ENCODE measurements at places on chromosomes 16 and 17.

- DNase-seq = no peak
Observed at GRCh38 chr16:51151435-51151960, 428 bp upstream of the SALL1 start.

- no peak for DNase-seq
Observed at GRCh38 chr17:41060052-41060604, at the start of gene KRTAP2-3. Gene KRTAP2-3 (minus strand): TSS chr17:41060114. CDS start chr17:41060050, 64 bp downstream.

DNA sequence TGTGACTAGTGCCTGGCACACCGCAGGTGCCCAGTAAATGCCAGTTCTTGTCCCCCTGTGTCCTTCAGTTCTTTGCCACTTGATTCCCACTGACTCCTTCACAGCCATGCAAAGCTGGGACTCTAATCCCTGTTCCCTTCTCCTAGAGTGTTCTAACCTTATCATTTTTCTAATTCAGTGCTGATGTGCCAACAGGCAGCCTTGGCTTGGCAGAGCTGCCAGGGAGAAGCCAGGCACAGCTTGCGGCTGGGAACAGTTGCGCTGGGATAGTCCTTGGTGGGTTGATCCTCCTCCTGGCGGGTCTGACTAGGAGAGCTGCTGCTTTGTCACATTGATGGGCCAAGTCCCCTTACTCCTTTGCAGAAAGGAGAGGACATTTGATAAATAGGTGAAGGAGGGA is 654.2 kb downstream of the HS3ST4 start:
- DNase-seq = no peak

DNA sequence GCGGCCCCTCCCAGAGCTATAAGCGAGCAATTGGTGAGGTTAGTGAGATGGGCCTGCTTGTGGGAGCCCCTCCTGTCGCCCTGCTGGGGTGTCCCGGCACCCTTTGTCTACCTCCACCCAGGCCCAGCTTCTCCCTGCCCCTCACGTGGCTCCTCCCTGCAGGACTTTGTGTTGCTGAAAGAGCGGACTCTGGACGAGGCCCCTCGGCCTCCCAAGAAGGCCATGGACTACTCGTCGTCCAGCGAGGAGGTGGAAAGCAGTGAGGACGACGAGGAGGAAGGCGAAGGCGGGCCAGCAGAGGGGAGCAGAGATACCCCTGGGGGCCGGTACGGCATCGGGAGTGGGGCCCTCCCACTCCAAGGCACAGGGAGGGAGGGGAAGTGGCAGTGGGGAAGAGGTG is 6.1 kb upstream of the C17orf107 start:
- DNase-seq = no peak

DNA sequence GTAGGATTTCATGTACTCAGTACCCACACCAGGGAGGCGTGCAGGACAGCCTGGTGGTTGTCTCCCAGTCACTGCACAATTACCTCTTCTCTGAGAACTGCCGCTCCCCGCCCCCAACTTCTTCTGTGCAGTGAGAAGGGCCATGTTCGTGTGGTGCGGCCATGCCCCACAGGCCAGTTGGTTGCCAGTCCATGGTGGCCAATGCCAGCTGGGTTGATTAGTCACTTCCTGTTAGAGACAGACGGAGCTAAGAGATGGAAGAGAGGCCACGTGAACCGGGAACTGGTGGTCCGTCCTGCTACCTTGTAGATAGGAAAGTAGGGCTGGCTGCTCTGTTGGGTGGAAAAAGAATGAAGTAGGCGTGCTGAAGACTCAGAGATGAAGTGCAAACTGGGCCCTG is 206.5 kb downstream of the ABCC12 start:
- DNase-seq = peak; percentile 15

DNA sequence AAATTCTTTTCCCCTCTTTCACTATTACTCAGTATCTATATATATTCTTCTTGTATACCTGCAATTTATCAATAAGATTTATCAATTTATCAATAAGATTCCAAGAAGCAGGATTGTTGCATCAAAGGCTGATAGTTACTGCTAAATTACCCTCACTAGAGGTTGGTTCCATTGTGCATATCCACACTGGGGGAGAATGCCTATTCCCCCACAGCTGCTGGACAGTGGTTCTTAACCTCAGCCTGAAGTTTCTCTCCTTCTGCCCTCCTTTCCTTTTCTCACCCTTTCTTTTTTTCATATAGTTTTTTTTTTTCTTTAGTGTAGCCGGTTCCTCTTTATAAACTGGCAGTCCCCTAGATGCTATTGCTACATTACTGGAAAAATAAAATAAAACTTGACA is 6.3 kb downstream of the C17orf78 start:
- DNase-seq = no peak

- DNase-seq = no peak
Observed at GRCh38 chr17:34800661-34801060, 160.6 kb downstream of the CCT6B start.

DNA sequence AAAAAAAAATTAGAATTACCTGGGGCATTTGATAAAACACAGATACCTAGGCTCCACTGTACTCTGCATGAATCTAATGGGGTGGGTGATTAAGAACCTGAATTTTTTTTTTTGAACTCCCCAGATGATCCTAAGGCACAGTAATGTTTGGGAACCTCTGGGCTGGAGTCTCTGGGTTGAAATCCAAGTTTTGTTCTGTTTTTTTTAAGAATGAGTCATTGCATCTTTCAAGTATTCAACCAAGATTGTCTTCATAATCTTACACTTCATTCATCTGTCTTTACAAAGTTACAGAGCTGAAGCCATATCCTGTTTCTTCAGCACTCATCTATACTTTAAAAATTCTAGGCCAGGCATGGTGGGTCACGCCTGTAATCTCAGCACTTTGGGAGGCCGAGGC is 52.6 kb downstream of the PIGL start:
- DNase-seq = no peak

DNA sequence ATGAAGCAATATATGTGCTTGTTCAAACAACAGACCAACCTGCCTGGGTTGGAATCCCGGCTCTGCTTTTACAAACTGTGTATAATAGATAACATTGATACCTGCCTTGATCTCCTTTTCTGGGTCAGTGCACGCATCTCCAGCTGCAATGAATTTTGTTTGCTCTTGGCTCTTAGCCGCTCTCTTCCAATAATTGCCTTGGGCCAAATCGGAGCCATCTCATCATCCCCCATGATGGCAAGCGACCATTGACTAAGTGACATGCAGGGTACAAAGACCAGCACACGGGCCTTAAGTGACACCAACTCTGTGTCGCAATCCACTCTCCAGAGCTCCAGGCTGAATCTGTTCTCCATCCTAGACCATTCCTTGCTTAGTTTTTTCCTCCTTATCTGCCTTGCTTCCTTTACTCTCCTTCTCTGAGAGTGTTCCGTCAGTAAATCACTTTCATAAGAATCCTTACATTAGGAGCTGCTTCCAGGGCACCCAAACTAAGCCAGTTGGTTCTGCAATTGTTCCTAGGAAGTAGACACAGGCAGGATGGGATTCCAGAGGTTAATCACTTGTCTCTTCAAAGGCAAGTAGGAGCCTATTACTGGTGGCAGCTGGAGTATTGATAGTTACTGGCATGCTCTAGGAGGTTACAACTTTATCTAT is 134.2 kb downstream of the ABCA8 start:
- DNase-seq = no peak

GRCh38 chr17:64295146-64295545 is 32.1 kb upstream of the TEX2 start:
- DNase-seq = no peak

GRCh38 chr17:51746421-51746820 is 412.1 kb downstream of the CA10 start:
- DNase-seq = no peak

DNA sequence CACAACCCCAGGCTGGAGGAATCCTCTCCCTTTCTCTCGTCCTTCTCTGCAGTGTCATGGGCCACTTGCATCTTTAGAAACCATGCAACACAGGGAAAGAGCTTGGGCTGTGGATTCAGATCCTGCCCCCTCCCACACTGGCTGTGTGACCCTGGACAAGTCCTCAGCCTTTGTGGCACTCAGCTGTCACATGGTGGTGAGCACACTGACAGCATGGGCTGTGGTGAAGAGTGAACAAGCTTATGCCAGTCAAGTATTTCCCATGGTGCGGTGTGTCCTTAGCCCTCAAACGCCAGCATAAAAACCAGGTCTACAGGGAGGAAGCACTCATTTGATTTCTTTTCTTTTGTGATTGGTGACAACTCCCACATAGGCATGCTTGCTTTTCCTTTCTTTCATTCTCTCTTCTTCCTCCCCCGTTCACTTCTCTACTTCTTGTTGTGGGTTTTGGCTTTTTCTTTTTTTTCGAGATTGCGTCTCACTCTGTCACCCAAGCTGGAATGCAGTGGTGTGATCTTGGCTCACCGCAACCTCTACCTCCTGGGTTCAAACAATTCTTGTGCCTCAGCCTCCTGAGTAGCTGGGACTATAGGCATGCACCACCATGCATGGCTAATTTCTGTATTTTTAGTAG is 314.2 kb downstream of the CPPED1 start:
- no peak for DNase-seq

GRCh38 chr17:44397479-44398440 is 8.3 kb upstream of the ITGA2B start:
- no peak for DNase-seq

Measured in NB4 (cell line).